Right hindlimb (tissue), 1 donor: ENCODE measurements at places on chromosomes 2 and 18.

DNA sequence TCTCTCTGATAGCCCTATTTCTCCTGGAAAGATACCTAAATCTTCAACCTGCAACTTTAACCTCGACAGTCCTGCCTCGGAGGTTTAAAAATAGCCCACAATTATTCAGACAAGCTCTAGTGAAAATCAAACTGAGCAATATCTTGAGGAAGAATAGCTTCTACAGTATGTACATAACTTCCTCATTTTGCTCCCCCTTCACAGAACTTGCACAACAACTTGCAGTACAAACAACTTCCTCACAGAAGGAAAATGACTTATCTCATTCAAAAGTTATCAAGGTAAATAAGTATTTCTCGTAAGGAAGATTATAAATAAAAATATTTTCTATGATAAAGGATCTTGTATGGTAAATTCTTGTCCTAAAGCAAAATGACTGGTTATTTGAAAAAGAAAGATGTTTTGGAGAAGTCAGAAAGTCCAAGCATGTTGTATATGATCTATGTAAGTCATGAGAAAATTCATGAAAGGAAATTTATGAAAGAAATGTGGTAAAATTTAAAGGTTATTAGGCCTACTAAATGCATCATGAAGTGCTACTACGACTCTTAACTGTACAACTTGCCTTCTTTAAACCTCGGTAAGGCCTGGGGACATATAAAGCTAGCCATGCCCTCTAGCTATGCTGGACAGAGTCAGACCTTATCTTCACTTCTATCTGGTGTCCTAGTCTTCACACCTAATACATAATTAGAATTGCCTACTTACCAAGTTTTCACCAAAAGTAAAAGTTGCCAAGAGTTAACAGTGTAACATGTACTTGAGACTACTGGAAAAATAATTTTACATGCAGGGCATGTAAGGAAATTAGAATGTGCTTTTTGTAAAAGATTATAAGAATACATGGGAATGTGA lies 394.5 kb downstream of the DLGAP1 start:
- no peak for DNase-seq

DNA sequence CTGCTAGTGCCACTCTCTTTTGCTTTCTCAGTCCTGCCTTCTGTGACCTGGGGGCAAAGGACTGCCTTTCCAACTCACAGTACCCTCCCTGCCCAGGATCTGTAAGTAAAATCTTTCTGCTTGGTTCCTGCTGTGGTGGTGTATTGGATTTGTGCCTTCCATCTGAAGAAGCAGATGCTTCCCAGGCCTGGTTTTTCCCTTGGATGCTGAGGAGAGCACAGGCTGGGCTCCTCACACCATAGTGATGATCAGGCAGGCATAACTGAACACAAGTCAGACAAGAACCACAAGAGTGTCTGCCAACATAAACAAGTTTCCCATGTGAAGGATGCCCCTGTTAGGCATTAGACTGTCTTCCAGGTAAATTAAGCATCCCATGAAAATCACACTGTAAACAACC lies 121.3 kb upstream of the NRXN1 start:
- DNase-seq, result no peak

GRCh38 chr2:151782378-151783132 lies 45.7 kb downstream of the ARL5A start:
- no peak for DNase-seq

DNA sequence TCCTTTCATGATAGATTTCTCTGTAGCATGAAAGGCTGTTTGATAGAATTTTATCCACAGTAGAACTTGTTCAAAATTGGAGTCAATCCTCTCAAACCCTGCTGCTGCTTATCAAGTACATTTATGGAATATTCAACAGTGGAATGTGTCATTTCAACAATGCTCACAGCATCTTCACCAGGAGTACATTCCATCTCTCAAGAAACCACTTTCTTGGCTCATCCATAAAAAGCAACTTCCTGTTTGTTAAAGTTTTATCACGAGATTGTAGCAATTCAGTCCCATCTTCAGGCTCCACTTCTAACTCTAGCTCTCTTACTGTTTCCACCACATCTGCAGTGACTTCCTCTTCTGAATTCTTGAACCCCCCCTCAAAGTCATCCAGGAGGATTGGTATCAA lies 29.4 kb downstream of the PDCL3 start:
- DNase-seq, result no peak

GRCh38 chr2:106059416-106060065 lies 134.6 kb downstream of the UXS1 start:
- no peak for DNase-seq

DNA sequence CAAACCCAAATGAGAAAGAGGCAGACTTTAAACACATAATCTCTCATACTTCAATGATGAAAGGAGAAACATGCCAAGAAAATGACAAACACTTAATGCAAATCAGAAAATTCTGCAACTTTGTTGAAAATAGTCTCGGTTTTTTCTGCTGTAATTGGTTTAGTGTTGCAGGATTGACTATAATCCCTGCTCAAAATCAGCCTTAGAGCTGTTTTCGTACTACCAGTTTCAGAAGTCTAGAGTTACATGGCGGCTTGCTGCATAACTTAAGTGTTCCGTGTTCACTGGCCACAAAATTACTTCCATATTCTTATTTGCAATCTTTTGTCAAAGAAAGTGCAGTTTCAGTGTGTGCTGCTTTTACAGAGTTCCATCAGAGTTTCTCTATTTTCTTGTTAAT lies 48.9 kb upstream of the ITGAV start:
- DNase-seq, result no peak

DNA sequence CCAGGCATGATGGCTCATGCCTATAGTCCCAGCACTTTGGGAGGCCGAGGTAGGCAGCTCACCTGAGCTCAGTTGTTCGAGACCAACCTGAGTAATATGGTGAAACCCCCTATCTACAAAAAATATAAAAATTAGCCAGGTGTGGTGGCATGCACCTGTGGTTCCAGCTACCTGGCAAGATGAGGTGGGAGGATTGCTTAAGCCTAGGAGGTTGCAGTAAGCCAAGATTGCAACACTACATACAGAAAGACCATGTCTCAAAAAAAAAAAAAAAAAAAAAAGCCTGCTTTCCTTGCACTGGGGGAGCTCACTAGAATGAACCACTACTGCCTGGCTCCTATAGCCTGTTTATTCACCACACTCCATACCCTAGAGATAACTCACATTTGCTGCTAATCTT lies 7.4 kb upstream of the MAT2A start:
- no peak for DNase-seq

GRCh38 chr2:120456867-120457266 lies 110.9 kb downstream of the INHBB start:
- DNase-seq, result no peak

DNA sequence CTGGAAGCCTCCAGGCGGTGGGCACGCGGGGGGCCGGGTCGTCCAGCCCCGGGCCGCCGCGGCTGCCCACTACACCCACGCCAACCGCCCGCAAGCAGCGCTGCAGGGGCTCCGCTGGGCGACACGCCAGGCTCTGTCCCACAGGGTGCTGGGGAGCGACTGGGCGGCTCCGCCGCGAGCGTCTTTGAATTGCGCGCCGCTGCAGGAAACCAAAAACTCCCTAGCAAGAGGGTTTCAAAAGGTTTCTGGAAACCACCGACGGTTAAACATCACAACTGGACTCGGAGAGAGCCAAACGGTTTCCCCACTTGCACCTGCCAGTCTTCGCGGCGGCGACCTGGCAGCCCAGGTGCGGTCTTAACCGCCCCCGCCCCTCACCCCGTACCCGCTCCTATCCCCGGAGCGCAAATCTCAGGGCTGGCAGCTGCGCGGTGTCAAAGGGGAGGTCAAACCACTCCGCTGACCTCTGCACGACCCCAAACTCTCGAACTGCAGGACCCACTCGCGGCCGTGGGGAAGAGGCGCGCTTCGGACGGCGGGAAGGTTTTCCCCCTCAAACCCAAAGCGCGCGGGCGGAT lies 1.0 kb downstream of the CXCR4 start:
- DNase-seq, result peak; percentile 41

DNA sequence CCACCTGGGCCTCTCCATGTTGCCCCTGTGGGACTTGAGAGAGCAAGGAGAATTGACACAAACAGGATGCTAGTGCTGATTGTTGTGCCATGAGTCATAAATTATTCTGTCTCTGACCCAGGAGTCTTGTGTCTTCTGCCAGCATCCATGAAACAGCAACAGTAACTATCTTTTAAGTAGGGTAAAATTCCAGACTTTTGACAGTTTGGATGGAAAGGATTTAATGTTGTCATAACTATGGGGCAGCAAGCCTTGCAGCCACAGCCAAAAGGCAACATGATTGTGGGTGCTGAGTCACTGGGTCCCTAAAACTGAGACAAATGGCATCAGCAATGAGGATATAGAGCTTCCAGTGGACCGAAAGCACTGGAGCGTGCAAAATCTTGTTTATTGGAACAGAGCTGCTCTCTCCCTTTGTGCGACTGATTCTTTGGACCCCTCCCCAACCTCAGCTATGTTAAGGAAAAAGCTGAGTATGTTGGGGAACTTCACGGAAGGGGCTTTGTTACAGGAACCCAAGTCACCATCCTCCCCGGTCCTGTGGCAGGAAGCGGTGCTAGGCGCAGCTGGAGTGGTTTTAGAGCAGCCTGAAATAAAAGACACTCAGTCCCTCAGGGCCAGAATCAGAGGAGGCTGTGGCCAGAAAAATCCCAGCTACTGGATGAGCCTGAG lies 9.6 kb upstream of the ITPRIPL1 start:
- DNase-seq, result no peak

DNA sequence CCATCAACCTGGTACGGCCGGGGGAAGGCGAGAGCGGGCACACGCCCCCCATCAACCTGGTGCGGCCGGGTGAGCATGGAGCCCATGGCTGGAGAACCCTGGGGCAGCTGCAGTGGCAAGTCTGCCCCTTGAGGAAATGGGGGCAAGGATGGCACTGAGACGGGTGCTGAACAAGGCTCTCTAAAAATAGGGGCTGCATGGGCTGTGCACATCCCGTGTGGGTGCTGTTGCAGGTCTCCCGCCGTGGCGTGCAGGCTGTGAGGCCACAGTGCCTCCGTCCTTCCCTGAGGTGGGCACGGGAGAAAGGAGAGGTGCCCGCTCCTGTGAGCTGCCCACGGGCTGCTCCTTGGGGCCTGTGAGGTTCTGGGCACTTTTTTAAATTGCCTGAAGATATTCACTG lies 99.2 kb downstream of the NFATC1 start:
- DNase-seq, result peak; percentile 2
